CD4-positive, alpha-beta T cell treated with Interleukin-15 for 1 hour (primary cell): ENCODE measurements at places on chromosomes 1 and 21.

- DNase-seq: no peak
Measured at GRCh38 chr1:39646232-39647081, 7.0 kb upstream of the HEYL start.

DNA sequence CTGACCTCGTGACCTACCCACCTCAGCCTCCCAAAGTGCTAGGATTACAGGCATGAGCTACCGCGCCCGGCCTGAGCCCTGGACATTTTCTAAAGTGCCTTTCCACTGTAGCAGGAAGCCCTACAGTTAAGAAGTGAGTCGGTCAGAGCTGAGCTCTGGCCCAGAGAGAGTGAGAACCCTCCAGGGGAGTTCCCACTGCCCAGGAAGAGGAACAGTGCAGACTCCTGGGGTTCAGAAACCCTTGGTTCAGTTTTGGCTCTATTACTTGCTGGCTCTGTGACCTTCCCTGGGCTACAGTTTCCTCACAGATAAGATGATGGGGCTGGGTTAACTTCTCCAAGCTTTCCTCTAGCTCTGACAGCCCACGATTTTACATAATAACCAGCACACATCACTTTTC is 20.9 kb downstream of the SLC9A1 start:
- peak; percentile 55 for DNase-seq

- no peak for DNase-seq
Measured at GRCh38 chr1:32299327-32299726, 7.4 kb downstream of the HDAC1 start.

GRCh38 chr1:32111040-32111623 is 3.3 kb downstream of the KPNA6 start:
- no peak for DNase-seq

DNA sequence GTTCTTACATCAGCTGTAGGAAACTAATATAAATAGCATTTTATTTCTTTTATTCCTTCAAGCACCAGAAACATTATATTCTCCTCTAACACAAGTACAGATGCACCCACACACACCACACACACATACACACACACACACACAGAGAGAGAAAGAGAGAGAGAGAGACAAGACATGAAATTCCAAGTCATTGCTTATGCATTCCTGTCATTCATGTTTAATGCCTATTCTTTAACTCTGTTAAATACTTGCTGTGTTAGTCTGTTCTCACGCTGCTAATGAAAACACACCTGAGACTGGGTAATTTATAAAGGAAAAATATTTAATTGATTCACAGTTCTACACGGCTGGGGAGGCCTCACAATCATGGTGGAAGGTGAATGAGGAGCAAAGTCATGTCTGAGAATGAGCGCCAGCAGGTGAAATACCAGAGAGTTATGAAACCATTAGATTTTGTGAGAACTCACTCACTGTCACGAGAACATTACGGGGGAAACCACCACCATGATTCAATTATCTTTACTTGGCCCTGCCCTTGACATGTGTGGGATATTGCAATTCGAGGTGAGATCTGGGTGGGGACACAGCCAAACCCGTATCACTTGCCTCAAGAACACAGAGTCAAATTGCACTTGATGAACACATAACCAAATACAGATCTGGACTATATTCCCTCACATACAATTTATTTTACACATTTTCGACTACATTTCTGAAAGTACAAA is 1058.1 kb upstream of the TMPRSS15 start:
- no peak for DNase-seq

DNA sequence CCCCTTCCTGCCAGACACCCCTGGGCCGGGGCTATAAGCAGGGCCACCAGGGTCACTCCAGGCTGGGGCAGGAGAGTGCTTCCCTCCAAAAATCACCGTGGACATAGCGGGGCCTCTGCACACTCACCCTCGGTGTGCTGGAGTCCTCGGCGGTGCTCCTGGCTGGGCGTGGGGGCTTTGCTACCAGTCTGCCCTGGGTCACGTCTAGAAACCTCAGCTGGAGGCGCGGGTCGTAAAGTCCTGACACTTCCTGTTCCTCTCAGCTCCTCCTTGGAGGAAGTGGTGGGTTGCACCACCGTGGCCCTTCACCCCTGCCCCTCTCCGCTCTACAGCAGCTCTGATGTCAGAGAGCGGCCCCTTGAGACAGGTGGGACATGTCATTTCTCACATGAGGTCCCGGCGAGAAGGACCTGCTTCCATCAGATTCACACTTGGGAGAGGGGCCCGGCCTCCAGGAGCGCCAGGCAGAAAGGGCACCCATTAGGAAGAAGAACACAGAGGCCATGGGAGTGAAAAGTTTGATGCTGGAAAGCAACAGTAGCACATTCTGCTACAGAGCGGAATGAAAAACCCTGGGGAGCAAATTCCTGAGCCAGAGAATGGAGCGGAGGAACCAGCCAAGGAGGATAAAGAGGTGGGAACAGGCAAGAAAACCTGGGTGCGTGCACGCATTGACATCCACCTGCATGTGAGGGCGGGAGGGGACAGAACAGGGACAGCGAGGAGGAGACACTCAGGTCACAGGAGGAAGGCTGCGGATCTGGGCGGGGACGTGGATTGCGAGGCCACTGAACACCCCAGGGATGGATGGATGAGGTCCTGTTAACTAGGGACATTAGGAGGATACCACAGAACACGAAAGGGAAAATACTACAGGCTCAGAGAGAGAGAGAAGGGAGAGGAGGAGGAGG is at the start of gene ITGB2:
ITGB2 (minus strand) TSS at position 206 of the 911 bp plus-strand sequence. CDS start 10,117 bp downstream, outside the sequence.
- peak; percentile 75 for DNase-seq

DNA sequence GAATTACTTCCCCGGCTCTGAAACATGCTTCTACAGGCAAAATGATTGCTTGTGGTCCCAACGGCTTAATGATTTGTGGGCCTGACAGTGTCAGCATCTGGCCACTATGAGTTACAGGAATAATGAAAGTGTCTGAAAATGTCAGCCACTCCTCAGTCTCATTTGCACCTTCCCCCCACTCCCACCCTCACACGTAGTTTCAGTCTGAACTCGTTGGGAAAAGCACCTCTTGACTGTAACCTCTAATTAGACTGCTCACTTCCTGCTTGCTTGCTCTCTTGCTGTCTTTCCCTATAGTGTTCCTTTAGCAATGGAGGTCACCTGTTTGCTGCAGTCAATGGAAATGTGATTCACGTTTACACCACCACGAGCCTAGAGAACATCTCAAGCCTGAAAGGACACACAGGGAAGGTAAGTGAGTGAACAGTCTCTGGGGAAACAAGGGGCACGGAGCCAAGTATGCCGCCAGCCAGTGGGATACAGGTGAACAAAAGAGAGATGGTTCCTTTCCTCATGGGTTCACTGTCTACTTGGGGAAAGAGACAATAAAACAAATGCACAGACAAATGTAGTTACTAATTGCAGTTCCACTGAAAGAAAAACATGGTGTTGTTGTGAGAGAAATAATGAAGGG is 27.1 kb downstream of the CFAP57 start:
- no peak for DNase-seq

GRCh38 chr1:206970446-206970845 is at the start of gene FCAMR:
TSS of gene FCAMR (minus strand) at chr1:206970460. CDS start at chr1:206970125, 335 bp downstream.
- DNase-seq: no peak

GRCh38 chr1:14929547-14930246 is 223.8 kb upstream of the TMEM51 start:
- no peak for DNase-seq

GRCh38 chr1:27057801-27058625 is 45.4 kb upstream of the TENT5B start:
- no peak for DNase-seq

DNA sequence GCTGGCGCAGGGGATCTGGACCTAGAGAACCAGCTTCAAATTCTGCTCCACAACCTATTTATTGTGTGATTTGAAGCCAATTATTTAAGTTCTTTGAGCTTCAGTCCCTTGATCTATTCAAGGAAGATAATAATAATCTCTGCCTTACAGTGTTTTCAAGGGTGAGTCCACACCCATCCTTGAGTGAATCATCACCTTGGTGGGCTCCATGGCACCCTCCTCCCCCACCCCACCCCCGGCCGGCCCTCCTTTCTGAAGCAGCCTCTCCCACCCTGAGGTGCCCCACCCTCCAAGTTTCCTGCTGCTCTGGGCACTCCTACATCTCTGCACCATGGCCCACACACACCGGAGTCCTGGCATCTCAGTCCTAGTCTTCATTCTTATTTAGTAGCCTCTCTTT is 38.3 kb downstream of the TCP10L start:
- DNase-seq: no peak

GRCh38 chr1:113490384-113490783 is 100.1 kb downstream of the MAGI3 start:
- no peak for DNase-seq

- no peak for DNase-seq
Measured at GRCh38 chr1:9749361-9749760, 74.4 kb downstream of the CLSTN1 start.

DNA sequence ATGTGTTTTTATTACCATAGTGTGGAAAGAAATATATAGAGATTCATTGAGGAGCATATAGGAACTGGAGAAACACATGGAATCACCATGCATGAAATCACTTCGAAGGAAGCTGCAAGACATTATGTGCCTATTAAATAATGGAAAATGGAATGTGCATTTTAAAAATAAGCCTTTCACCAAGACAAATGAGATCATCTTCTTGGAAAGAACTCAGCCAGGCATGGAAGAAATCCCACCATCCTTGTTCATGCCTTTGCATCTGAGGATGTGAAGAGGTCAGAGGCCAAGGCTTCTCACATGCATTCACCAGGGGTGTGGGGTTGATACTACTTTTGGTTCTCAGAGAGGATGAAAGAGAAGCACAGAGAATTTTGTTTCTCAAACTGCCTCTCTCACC is 50.0 kb downstream of the C1orf198 start:
- no peak for DNase-seq

DNA sequence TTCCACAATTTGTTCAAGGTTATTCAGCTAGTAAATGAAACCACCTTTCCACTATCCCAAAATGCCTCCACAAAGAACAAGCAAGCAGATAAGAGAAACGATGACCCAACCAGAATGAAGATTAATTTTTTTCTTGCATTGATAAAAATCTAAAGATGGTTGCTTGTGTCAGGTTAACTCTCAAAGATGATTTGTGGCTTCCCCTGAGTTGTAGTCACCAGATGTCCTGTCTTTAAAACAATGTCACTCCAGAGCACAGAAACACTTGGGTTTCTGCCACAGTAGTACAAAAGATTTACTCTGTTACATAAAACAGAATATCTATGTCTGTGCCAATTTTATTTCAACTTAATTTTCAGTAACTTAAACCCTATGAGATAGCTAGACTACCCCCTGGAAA is 11.4 kb upstream of the CCDC17 start:
- no peak for DNase-seq

GRCh38 chr1:147591261-147591891 is 50.1 kb downstream of the BCL9 start:
- no peak for DNase-seq

DNA sequence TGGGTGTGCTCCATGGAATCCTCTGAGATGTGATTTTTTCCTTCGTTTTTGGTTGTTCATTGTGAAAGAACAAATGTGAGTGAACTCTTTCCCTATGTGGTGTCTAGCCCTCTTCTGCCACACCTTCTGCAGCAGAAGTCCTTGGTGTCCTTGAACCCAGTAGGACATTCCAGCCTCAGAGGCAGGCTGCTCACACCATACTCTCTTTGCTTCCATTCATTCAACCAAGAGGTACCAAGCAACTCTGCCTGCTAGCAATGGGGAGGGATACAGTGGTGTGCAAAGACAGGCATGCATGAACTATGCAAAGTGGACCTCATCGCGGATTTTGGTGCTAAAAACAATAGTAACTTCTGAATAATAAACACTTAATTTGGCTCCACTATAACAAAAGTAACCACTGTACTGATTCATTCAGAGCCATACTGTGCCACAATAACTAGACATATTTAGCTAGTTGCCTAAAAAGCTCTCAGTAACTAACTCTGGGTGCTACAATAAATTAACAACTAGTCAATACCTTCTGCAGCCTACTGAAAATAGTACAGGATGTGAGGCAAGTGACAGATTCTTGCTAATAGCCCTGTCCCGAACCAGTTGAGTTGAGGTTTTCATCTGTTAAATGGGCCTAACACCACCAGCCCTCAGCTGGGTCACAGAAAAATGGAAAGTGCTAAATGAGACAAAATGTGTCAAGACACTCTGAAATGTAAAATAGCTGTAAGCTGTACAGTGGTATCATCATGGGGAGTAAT is 155.4 kb downstream of the SLC45A1 start:
- no peak for DNase-seq

- no peak for DNase-seq
Measured at GRCh38 chr1:241579434-241579833, 47.3 kb downstream of the KMO start.

- no peak for DNase-seq
Measured at GRCh38 chr21:26513212-26513611, 59.9 kb downstream of the CYYR1 start.

DNA sequence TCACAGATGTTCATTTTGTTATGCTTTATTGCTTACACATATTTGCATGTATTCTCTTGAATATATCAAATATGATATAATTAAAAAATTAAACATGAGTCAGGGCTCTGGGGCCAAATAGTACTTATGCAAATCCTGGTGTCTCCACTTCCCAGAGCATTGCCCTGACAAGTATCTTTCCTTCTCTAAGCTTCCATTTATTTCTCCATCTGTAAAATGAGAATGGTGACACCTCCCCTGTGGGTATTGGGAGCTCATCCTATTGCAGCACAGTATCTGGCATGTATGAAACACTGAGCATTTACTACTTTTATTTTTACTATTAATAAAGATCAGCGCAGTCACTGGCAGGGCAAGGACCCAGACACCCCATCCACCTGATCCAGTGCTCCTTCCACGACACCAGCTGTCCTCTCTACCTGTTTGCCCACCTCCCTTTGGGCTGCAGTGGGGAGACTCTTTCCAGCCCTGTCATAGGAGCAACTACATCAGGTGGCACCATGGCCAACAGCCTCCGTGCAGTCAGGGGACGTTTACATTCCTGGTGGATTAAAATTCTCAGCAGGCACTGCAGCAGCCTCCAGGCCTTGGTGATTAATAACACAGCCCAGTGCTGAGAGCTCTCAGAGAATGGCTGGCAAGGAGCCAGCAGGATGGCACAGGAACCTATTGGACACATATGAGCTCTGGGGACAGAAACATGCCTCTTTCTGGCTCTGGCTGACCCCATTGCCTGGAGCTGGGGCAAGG is 113.0 kb downstream of the DMRTB1 start:
- DNase-seq: no peak

DNA sequence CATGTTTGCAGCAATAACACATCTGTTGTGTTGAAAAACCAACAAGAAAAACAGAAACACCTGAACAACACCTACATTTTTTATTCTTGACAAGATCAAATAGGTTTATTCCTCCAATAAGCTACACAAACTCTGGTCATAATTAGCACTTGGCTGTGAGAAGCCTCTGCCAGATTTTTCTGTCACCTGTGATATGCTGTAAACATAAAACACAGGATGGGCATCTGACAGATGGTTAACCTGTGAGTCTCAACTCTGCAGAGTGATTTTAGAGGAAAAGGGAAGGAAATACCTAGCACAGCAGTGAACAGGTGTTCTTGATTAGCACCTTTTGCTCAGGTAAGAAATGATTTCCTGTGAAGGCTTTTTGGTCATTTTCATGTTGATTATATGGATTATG is 175.4 kb upstream of the COA6 start:
- no peak for DNase-seq
